Esophagus mucosa (tissue), 1 donor: ENCODE measurements at places on chromosomes 5 and 9.

- ATAC-seq: no peak
Measured at GRCh38 chr9:93173365-93174051, 10.4 kb upstream of the WNK2 start.

- no peak for ATAC-seq
Measured at GRCh38 chr5:51881901-51882300, 498.7 kb downstream of the ISL1 start.

GRCh38 chr5:40988746-40989510, 79.6 kb downstream of the C7 start:
- no peak for ATAC-seq

DNA sequence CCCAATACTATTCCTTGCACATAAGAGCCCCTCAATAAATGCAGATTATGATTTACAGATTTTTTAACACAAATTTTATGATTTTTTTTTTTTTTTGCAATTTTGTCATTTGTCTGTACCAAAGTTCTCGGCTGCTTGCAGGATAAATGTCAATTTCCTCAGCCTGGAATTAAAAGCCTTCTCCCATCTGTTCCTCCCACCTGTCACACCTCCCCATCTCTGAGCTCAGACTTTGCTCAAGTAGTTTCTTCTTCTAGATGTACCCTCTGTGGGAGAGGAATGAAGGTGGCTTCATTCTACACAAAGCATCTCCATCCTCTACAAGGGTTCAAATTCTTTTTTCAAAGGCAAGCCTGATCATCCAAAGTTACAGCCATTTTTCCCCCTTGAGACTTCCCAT, 153.7 kb upstream of the GRAMD2B start:
- ATAC-seq: no peak

DNA sequence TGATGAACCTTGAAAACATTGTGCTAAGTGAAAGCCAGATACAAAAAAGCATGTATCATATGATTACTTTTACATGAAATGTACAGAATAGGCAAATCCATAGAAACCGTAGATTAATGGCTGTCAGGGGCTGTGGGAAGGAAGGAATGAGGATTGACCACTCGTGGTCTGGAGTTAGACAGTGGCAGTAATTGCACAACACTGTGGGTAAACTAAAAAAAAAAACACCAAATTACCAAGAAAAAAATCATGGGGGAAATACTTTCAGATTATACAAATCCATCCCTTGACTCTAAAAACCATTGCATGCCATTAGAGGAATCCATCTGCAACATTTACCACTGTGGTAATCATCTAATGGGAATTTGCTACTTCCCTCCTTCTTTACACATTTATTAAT, 140.0 kb downstream of the SIL1 start:
- no peak for ATAC-seq

DNA sequence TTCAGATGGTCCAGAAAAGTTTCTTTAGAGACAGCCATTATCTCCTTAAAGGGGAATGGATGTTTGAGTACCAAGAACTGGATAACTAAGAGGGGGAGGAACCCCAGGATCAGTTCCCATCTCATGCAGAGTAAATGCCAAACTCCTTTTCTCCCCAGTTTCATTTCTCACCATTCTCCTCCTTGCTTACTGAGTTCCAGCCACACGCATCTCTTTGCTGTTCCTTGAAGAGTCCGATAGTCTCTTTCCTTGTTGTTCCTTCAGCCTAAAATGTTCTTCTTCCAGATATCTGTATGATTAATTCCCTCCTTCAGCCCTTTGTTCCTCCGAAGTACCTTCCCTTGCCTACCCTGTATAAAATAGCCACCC, 30.0 kb downstream of the KDM4C start:
- ATAC-seq: no peak

DNA sequence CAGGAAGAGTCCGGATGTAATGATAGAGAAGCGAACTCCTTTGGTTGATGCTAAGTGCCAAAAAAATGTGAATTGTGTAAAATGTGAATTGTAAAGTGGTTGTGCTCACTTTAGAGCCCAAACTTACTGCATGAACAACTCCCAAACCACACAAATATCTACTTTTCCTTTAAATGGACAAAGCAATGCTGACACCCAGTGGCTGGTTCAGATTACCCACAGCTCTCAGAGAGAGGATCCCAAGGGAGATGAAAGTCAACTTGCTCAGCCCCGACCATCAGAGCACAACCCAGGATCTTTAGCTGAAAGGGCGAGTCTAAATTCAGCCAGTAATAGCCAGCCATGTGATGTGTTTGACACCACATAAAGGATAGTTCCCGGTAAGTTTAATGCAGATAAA, 133.7 kb downstream of the NMUR2 start:
- no peak for ATAC-seq

GRCh38 chr5:142969186-142969585, 199.0 kb downstream of the ARHGAP26 start:
- no peak for ATAC-seq

- ATAC-seq: no peak
Measured at GRCh38 chr9:69193685-69194032, 19.6 kb downstream of the TJP2 start.

- ATAC-seq: no peak
Measured at GRCh38 chr5:58924306-58924705, 341.4 kb downstream of the RAB3C start.

GRCh38 chr5:113296676-113297075, 138.1 kb downstream of the TSSK1B start:
- ATAC-seq: no peak

DNA sequence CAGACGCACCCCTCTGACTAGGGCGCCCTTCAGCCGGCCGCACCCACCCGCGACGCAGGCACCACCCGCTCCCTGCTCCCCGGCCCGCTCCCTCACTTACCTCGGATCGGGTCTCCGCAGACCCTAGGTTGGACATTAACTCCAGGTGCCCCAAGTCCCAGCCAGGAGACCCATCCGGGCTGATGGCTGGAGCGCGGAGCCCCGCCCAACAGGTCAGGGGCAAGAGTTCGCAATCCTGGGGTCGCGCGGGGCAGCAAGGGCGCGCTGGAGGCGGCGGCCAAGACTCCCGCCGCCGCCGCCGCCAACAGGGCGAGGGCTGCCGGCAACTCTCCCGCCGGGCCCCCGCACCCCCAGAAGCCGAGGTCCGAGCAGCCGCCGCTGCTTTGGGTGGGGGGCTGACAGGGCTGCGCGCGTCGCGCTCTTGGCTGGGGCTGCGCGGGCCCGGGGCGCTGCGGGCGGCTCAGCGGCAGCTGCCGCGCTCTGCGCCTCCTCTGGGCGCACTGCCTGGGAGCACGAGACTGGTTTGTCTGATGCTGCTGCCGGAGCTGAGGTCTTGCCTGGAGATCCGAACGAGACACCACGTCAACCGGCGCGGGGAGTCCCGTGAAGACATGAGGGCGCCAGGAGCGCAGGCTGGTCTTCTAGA, at the start of gene GDNF:
TSS of gene GDNF (minus strand) at position 635 of the 646 bp plus-strand sequence. CDS start 5,245 bp downstream, outside the sequence.
- ATAC-seq: peak; percentile 56

GRCh38 chr5:6752236-6752635, 39.0 kb downstream of the TENT4A start:
- ATAC-seq: no peak

- ATAC-seq: no peak
Measured at GRCh38 chr5:143551820-143552251, 148.3 kb upstream of the NR3C1 start.
